Left lobe of liver (tissue), 2 donors: ENCODE measurements at places on chromosomes 16 and 17.

DNA sequence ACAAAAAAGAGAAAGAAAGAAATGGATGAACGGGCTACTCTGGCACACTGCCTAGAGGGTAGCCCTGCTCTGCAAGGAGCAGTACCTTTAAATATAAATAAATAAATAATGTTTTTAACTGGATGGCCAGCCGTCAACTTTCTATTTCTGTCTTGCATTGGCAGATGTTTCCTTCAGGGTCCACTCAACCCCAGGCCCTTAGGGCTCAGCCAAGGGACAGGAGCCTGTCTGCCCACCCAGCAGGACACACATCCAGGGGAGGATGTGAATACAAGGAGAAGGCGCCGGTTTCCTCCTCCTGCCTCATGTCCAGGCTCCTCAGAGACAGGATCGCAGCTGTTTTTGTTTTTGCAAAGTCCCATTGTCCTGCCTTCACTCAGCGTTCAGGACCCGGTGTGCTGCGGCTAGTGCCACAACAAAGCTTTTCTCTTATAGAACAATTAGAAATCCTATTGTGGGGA lies 22.6 kb downstream of the TTYH2 start:
- no peak for DNase-seq

GRCh38 chr17:30212750-30213149 lies 22.7 kb downstream of the SLC6A4 start:
- DNase-seq = no peak

DNA sequence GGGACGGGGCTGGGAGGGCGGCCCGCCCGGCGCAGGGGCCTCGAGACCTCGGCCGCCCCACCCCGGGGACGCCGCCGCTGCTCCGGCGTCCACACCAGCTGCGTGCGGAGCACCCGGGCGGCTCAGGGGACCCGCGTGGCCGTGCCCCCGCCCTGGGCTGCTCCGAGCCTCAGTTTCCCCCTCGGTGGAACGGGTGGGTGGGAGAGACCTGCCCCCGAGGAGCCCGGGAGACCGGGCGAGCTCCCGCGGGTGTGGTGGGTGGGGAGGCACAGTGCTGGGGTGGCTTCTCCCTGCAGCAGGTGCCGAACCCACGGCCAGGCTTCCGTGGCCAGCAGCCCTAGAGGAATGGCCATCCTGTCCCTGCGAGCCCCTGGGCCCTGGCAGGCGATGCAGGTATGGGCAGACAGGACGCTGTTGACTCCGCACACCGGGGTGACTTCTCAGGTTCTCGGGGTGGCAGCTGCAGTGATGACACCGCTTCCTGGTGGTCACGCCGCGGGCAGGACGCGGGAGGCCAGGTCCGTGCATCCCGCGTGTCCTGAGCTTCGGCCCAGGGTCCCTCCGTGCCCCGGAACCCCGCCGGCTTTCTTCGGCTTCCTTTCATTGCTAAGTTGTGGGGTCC lies 677 bp downstream of the DEF8 start:
- DNase-seq = no peak

DNA sequence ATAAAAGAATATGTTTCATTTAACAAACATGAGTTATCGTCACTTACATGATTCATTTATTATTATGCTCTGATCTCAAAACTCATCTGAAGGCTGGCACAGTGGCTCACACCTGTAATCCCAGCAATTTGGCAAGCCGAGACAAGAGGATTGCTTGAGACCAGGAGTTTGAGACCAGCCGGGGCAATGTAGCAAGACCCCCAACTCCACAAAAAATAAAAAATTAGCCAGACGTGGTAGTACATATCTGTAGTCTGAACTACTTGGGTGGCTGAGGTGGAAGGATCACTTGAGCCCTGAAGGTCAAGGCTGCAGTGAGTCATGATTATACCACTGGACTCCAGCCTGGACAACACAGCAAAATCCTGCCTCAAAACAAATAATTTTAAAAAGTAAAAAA lies 16.0 kb downstream of the APPBP2 start:
- no peak for DNase-seq

DNA sequence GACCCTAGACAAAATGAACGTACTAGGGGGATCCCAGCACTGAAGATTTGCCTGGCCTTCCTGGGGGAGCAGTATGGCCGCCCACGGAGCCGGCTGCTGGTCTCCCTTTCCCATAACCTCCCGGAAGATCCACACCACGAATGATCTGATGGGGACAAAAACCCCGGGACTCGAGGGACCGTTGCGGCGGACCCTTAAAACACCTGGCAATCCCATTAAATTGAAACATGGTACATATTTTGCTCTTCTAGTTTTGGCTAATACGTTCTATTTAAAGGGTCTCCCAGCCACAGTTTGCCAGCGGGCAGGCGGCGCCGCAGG lies 45.2 kb upstream of the LCMT1 start:
- DNase-seq = no peak

DNA sequence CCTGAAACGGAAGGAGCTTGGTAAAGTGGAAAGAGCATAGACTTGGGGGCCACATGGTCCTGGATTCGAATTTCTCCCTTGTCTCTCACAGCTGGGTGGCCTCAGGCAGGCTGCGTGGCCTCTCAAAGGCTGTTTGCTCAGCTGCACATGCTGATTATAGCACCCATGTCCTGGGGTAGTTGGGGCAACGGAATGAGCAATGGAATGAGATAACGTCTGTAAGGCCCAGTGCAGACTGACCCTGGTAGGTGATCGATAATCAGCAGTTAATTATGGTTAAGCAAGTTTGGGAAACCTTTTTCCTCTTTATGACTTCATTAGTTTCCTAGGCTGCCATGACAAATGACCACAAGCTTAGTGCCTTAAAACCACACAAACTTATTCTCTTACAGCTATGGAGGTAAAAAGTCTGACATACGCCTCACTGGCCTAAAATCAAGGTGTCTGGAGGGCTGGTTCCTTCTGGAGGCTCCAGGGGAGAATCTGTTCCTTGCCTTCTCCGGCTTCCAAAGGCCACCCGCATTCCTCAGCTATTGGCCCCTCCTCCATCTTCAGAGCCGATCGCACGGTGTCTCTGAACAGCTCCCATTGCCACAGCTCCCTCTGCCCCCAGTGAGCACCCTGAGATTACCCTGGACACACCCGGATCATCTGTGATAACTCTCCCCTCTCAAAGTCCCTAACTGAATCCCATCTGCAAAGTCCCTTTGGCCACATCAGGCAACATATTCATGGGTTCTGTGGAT lies 294.9 kb upstream of the FOXF1 start:
- DNase-seq = no peak

- no peak for DNase-seq
These were observed 90.7 kb downstream of the AXIN2 start for GRCh38 chr17:65470783-65471182.

GRCh38 chr17:63775420-63775819 lies 1.4 kb downstream of the DDX42 start:
- no peak for DNase-seq

DNA sequence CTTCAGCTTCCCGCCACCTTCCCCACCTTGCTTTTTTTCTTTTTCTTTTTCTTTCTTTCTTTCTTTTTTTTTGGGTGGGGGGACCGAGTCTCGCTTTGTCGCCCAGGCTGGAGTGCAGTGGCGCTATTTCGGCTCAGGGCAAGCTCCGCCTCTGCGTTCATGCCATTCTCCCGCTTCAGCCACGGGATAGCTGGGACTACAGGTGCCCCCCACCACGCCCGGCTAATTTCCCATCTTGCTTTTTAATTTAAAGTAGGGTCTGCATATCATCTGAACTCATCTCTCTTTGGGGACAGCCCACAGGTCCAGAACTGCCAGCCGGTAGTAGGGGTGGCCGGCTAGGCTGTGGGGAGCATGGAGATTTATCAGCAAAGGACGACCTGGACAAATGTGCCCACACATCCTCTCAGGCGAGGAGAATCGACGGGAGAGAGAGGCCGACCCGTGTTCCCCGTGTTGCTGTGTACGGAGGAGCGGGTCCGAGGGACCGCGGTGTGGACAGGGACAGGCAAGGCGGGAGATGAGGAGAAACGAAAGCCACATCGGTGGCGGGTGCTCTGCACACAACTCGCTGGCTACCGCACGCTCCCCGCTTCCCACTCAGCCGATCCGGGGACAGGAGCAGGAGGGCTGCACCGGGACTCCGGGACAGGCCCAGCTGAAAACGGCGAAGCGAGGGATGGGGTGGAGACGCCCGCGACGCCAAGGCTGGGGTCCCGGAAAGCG lies 2.4 kb downstream of the MT1M start:
- DNase-seq = no peak

DNA sequence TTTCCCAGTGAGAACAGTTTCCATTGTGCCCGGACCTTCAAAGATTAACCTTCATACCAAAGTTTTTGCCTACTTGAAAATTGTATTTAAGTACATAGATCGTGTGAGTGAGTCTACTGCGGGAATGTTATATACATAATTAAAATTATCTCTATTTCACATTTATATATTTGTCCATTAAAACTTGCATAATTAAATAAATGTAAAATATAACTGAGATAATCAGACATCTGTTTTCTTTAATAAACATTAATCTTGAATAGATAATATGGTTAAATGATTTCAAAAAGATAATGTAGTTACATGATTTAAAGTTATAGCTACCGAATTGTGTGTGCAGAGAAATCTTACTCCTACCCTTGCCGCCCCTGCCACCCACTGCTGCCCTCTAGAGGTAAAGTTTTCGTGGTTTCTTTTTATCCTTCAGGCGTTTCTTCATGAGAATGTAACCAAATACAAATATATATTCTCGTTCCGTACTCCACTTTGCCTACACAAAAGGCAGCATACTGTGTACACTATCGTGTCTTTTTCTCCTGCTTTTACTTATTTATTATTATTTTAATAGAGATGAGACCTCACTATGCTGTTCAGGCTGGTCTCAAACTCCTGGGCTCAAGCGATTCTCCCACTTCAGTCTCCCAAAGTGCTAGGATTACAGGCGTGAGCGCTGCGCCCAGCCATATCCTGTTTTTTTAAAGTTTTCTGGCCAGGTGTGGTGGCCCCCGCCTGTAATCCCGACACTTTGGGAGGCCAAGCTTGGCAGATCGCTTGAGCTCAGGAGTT lies 35.6 kb downstream of the RPA1 start:
- DNase-seq = no peak

GRCh38 chr17:73189417-73190099 lies 3.3 kb upstream of the COG1 start:
- no peak for DNase-seq

DNA sequence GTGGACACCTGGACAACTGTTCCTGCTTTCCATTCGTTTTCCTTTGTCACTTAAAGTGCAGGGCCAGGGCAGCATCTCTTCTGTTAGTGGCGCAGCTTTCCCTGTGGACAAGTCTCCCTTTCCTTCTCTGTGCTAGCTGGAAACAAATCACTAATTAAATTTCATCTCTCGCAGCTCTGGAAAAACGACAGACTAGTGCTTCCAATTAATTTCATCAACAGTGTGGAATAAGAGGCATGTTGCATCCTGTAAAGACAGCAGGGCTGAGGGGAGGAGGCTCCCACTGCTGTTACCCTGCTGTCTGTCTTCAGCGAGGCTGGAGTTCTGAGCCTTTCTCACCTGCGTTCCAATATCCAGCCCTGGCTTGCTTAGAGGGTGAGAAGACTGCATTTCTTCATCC lies 352.1 kb upstream of the HSBP1 start:
- no peak for DNase-seq

DNA sequence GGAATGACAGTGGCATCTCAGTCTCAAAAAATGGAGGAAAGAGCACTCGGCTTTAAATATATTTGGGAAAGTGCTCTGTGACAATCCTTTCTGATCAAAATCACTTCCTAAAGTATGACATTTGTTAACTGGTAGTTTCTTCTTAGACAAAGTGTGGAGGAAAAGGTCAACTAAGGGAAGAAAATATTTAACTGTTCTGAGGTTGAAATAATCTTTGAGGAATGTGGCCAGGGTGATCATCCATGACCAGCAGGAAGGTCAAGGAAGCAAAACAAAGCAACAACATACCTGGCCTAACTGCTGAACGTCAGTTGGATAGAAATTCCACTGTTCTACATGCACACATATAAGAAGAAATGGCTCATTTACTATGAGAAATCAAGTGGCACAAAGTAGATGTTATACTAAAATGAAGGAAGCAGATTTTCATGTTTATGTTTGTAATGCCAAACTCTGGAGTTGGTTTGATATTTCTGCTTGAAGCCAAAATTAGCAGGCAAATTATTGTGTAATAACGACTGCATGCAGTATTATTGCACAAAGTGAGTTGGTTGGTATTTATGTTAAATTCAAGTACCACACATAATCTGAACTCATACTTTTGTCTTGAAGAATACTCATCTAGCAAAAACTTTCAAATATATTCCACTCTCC lies 87.3 kb upstream of the CORO6 start:
- DNase-seq = no peak

- no peak for DNase-seq
These were observed 832 bp upstream of the SRRM2 start for GRCh38 chr16:2751577-2752034.

GRCh38 chr16:80427795-80428194 lies 113.0 kb upstream of the DYNLRB2 start:
- DNase-seq = no peak

DNA sequence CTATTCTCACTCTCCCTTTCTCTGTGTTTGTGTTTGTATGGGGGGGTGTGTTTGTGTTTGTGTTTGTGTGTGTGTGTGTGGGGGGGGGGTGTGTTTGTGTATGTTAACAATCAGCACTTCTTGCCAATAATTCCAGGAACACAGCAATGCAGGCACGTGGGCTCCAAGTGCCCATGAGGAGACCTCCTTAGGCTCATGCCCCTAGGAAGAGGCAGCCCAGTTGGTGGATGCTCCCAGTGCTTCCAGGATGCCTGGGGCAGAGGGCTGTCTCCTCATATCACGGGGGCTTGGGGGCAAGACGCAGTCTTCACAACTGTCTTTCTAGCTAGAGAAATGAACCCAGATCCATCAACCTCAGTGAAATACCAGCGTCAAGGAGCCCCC lies 9.9 kb downstream of the ABR start:
- DNase-seq = no peak

GRCh38 chr17:7548585-7549400 lies at the start of gene TNFSF12:
Gene TNFSF12 (plus strand): TSS chr17:7549058. CDS start chr17:7549154, 96 bp downstream.
- DNase-seq = peak; percentile 66

GRCh38 chr16:3564130-3564888 lies 12.9 kb downstream of the NLRC3 start:
- no peak for DNase-seq

DNA sequence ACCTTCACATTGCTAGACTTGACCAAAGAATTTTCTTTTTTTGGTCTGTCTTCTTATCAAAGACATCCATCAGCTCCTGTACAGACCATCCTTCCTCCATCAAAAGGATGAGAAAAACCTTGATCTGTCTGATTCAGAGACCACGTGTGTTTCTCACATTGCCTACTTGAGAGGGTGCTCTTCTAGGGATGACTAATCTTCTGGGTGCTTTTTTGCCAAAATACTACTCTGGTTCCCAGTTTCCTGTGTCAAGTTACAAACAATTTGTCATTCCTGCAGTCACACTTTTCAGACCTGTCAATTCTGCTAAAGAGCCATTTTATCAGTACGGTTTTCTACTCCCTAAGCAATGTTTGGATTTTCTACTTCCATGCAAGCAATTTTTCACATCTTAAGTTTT lies 492.2 kb downstream of the CDH11 start:
- DNase-seq = no peak

DNA sequence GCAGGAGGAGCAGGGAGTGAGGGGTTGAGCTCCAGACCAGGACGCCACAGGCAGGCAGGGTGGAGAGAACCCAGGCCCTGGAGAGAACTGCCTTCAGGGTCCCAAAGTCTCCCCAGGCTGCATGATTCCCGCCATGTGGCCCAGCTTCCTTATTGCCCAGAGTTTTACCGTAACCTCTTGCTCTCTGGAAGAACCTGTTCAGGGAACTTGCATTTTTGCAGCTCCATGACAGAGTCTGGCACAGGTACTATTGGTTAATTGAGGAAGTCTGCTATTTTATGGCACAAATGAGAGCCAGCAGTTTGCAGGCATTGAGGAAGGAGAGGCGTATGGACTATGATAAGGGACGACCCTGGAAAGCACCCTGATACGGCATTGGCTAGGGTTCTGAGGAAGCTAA lies 11.6 kb upstream of the NOS2 start:
- DNase-seq = no peak
